ENCODE measurements at places on chromosomes 7 and 10.

DNA sequence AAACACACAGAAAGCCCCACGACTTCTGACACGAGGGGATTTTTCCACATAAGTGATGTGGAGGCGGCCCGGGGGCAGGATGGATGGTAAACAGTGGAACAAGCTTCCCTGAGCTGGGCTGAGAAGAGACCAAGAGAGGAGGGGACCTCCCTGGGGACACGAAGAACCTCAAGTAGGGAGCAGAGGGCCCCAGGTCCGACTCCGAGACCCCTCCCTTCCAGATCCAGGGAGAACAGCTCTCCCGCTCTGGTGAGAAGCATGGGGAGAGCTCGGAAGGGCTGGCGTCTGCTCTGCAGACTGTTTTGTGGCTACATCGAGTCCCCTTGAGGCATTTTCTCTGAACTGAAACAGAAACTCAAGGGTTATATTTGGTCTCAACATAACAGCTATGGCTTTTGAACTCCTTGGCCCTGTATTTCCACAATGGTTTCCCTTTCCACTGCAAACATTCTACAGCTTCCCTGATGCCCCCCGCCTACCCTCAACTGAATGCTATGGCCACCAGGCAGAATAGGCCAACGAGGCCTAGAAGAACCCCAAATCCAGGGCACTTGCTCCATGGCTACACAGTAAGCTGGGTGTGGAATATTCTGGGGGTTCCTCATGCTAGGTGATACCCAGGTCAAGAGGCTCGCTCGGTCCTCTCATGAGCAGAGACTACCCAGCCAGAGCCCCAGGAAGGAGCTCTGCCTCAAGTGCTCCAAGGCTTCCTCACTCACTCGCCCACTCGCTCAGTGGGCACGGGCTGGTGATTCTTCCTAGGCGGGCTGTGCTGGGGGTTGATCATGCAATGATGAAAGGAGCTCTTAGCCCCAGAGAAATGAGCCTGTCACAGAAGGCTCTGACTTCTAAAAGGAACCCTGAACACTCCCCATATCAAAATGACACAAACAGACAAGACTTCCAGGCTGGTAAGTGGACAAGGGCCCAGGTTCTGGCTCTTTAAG lies 47.5 kb downstream of the FAM53B start:
- DNase-seq = no peak

DNA sequence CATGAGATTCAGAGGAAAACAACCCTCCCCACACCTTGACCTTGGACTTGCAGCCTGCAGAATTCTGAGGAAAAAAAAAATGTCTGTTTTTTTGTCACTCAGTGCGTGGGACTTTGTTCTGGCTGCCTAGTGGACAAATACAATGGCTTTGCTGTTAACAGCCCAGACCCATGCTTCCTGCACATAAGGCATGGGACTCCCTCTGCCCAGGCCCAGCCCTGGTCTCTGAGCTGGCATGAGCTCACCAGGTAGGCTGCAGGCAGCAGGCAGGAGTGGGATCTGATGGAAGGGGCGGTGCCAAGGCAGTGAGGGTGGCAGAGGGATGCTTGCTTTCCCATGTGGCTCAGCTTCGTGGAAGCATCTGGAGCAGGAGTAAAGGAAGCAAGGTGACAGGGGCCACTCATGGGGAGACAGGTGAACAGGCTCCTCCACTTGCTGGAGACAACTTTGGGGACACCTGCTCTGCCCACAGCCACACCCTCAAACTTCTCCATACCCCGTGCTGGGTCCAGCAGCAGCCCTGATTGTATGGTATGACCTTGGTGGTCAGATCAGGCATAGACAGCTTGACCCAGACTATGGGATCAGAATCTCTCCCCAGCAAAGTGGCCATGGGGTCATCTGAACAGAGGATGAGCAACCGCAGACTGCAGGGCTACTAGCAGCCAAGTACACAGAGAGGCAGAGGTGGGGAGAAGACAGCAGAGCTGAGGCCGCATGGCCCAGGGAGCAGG lies 27.0 kb downstream of the ANXA8 start:
- no peak for DNase-seq

DNA sequence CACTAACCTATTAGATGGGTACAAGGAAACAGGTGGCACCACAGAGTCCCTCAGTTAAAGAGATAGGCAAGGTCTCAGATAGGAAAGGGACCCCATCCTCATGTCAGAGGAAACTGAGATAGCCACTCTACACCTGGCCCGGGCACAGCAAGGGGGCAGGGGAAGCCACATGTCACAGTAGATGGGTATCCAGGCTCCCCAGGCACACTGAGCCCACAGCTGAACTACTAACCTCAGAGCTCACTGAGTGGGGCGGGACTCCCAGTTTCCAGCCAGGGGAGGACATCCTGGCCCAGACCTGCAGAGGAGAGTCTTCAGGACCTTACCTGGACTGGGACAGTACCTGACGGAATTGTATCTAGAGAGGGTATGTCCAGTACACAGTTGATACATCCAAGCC lies 3.7 kb upstream of the CDHR1 start:
- DNase-seq = no peak

- no peak for DNase-seq
Measured at GRCh38 chr10:72146071-72146470, 57.7 kb upstream of the SPOCK2 start.

DNA sequence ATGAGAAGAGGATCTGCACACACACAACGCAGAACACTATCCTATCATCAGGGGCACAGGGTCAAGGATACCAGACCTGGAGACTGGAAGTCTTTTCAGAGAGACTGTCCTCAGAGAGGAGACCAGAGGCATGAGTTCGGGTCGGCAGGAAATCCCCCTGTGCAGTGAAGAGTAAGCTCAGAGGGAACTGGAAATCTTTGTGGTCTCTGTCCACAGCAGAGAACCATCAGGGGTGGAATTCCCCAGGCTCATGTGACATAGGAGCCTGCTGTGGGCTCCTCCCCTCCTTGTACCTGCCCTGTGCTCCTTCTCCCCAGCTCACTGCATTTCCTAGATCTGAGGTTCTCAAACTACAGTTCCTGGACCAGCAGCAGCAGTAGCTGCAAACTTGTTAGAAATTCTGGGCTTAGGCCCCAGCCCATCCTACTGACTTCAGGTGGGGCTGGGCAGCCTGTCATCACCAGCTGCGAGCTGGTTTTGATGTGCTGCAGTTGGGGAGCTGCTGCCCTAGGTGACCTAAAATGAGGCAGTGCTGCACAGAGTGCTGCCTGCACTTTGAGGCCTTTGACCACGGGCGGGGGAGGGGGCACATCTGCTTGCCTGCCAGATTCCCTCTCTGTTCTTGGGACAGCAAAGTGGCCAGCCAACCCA lies 2.4 kb downstream of the ZMIZ2 start:
- peak; percentile 82 for DNase-seq

DNA sequence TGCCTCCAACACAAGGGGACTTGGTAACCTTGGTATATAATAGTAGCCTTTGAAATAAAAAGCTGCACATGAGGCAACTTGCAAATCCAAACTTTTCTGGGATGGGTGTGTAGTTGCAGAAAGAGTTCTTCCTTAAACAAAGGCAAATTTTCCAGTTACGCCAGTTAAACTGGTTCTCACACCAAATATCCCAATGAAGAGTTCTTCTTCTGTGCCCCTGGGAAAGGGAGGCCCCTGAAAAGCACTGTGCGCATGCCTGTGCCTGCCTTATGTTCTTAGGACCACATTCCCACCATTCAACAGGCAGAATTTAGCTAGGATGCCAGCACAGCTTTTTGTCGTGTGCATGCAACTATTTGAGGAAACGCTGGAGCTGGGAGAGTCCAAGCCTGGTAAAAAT lies 164.8 kb upstream of the SLC25A13 start:
- no peak for DNase-seq

DNA sequence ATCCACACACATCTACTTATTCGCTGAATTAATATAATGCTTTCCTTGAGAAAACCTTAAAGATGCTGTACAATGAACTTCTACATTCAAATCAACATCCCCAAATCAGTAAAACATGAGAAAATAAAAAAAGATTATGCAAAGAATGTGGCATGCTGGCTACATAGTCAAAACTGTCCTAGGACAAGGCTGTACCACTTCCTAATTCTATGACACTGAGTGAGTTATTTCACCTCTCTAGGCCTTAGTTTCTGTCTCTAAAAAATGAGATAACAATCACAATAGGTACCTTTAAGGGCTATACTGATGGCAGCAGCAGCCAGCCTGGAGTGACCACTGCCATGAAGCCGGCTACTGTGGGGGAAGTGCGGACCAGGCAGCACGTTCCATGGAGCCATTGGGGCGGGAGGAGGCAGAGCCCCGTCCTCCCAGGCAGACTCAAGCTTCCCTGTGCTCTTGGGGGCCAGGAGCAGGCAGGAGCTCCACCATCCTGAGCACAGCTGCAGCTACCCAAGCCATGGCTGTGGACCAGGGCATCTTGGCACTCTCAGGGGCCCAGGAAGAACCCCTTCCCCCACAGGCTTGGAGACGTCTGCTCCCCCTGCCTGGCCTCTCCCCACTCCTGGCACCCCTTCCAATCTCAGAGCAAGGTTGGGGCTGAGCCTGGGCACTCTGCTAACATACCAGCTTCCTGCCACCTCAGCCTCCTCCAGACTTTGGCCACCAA lies 110.2 kb downstream of the ELAPOR2 start:
- DNase-seq = no peak

Data from suppressor macrophage treated with lipopolysaccharide for 4 hours (primary cell).